ENCODE measurements at places on chromosomes 1 and 21.

DNA sequence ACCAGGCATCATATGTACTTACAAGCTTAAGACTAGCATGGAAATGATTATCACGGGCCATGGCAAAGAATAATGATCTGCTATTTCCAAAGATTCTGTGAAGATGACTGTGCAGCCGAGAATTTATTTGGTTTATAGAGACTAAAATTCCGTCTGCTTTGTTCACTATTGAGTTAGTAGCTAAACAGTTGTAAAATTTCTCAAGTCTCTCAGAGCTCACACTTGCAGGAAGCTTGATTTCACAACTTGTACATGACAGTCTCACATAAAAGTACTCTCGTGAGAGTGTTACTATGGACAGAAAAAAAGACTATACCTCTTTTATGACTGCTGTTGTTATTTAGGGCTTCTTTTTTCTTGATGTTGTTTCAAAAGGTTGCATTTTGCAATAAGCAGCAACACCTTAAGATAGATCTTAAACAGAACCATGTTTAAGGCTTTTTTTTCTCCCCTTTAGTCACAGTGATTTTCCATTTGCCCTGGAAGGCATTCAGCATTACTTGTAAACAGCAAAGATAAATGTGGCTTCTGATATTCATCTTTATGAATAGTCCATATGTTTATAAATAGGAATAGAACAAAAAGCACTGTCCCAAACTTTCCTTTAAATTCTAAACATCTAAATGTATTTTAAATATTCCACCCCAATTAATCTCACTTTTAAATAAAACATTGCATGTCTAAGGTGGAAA lies 24.8 kb downstream of the ST6GALNAC5 start:
- DNase-seq: no peak

GRCh38 chr1:183011859-183012258 lies 11.4 kb upstream of the LAMC1 start:
- DNase-seq: no peak

- no peak for DNase-seq
Observed at GRCh38 chr1:36142121-36142520, 7.2 kb downstream of the TRAPPC3 start.

DNA sequence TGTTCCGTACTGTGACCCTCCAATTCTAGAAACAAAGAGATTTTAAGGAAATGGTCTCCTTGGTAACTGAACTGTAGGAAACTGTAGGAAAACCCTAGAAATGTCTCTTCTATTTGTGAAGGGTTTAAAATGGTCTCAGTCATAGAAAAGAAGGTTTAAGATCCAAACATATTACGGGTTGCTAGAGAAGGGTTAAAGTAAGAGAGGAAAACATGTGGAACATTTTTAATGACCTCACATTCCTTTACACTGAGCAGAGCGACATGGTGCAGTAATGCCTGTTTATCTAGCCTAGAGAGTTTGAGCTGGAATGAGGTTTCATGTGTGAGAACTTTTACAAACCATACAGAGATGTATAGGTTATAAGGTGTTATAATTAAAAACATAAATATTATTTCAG lies 36.9 kb upstream of the C1orf105 start:
- DNase-seq: no peak

DNA sequence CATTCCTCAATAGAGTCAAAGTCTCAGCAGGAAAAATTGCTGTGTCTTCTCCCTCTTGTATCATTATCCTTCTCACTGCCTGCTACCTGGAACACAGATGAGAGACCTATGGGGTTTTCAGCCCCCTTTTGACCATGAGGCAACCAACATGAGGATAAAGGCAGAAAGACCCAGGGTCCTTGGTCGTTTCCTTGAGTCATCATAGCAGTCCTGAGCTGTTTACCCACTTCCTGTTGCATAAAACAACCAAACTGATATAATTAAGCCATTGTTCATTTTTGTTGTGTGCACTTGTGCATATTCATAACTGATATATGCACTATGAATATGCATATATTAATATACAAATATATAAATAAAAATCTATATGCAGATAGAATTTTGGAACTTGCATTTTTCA lies 188.3 kb upstream of the MAP1LC3C start:
- no peak for DNase-seq

- DNase-seq: no peak
Observed at GRCh38 chr1:175889848-175890247, 146.5 kb upstream of the TNR start.

DNA sequence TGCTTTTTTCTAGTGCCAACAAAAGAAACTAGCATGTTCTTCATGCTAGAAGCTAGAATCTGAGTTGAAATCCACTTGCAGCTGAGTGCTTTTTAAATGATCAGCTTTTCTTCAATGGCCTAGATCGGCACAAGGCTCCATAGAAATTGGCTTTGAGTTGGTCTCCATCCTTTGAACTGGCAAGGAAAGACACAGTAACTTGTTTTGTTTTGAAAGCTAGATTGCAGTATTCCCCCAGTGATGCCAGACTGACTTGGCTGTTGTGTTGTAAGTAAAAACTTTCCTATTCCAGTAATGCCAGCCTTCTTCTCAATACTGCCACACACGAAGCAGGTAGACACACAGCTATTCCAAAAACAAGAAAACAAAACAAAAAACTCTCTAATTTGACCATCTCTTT lies 139.1 kb downstream of the FMN2 start:
- no peak for DNase-seq
